ENCODE measurements at places on chromosomes 6 and 20. TPM values are rescaled to one million over a fixed set of nuclear protein-coding genes. Genes with fewer than 3 reads are reported as not detected.

Gene EMILIN3
- 18.4 TPM for total RNA-seq

Gene GMPR
- 12.8 TPM for total RNA-seq

Gene CARMIL1
- 17.9 TPM for total RNA-seq

Gene PXDC1
- 27.3 TPM for total RNA-seq

Gene RNF144B
- 24.4 TPM for total RNA-seq

Gene GCNT2
- total RNA-seq: 8.7 TPM

Gene HLA-DQA2
- total RNA-seq: 0.99 TPM

Gene REM1
- total RNA-seq: 2.2 TPM

Gene SYNCRIP
- 71.9 TPM for total RNA-seq

Gene GFOD1
- total RNA-seq: 14.5 TPM

Gene PPP1R18
- total RNA-seq: 22.2 TPM

Gene SALL4
- 2.7 TPM for total RNA-seq
